ENCODE measurements at places on chromosomes 12 and 14. TPM values are rescaled to one million over a fixed set of nuclear protein-coding genes. Genes with fewer than 3 reads are reported as not detected.

GRCh38 chr12:49893753-49894750 is 9.6 kb downstream of the FAIM2 start:
- peaks cover 2% of the 10 kb centered on the region for H3K27me3 ChIP-seq
- no peak for DNase-seq
- H3K4me1 ChIP-seq = no peaks in the 10 kb centered on the region
- H3K4me3 ChIP-seq = no peak overlapping the region
- no peaks in the 10 kb centered on the region for H3K36me3 ChIP-seq

- no peaks in the 10 kb centered on the region for H3K27me3 ChIP-seq
- H3K27ac ChIP-seq = no peak overlapping the region
- no peak overlapping the region for H3K4me3 ChIP-seq
- no peaks in the 10 kb centered on the region for H3K4me1 ChIP-seq
Measured at GRCh38 chr12:67145692-67146091, 123.5 kb upstream of the CAND1 start.

- no peak for DNase-seq
- no peaks in the 10 kb centered on the region for H3K27me3 ChIP-seq
- H3K4me3 ChIP-seq = no peak overlapping the region
- no peaks in the 10 kb centered on the region for H3K36me3 ChIP-seq
- no peaks in the 10 kb centered on the region for H3K4me1 ChIP-seq
- H3K27ac ChIP-seq = no peak overlapping the region
Measured at GRCh38 chr12:93323625-93324329, 53.9 kb upstream of the NUDT4 start.

- no peaks in the 10 kb centered on the region for H3K27me3 ChIP-seq
- DNase-seq = no peak
- H3K4me1 ChIP-seq = no peaks in the 10 kb centered on the region
- no peak overlapping the region for H3K4me3 ChIP-seq
- H3K27ac ChIP-seq = no peak overlapping the region
- H3K36me3 ChIP-seq = no peaks in the 10 kb centered on the region
Measured at GRCh38 chr12:110943373-110943772, 23.0 kb upstream of the MYL2 start.

DNA sequence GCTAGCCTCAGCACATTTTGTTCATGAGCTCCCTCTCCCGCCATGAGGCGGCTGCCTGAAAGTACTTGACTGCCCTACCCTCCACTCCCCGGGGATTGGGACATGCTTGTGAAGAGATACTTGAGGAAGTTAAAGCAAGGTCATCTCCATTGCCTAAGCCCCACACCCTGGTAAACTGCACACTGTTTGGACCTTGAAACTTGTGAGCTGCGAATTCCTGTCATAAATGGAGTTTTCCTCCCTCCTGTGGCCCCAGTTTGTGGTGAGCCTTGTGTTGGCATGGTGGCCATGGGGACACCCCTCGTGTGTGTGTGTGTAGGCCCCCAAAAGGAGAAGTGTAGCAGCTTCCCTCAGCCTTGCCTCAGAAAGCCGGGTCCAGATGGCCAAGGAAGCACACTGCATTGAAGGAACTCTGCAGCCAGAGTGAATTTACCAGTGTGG is 395.5 kb downstream of the ZFP36L1 start:
- peaks cover 63% of the 10 kb centered on the region for H3K4me1 ChIP-seq
- no peak overlapping the region for H3K27ac ChIP-seq
- H3K4me3 ChIP-seq = no peak overlapping the region
- no peaks in the 10 kb centered on the region for H3K27me3 ChIP-seq
- no peak for DNase-seq

- H3K27me3 ChIP-seq = no peaks in the 10 kb centered on the region
- H3K4me1 ChIP-seq = no peaks in the 10 kb centered on the region
- no peak overlapping the region for H3K27ac ChIP-seq
- DNase-seq = no peak
- no peaks in the 10 kb centered on the region for H3K36me3 ChIP-seq
Measured at GRCh38 chr12:93946542-93947150, 201.7 kb upstream of the PLXNC1 start.

INSM2 gene
- polyA plus RNA-seq = 0.02 TPM

Data from lung (tissue), 17 donors.